ELR (cell line): ENCODE measurements at places on chromosomes 5 and 9.

- peak; percentile 56 for DNase-seq
Measured at GRCh38 chr9:106945727-106946660, 83.0 kb downstream of the ZNF462 start.

DNA sequence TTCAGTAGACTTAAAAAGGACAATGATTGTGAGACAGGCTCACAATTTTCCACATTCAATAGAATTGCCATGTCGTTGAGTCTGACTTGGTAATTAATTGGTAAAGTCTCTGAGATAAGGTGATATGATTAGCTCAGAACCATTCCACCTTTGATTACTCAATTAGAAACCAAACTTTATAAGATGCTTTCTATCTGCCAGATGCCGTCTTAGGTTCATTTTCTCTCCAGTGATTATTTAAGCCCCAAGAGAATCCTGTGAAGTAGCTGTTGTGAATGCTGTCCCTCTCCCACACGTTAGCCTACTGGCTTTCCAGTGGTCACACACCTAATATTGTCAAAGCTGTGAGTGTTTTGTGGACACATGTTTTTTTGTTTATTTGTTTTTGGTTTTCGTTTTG, 528.9 kb upstream of the ZNF462 start:
- no peak for DNase-seq

- no peak for DNase-seq
Measured at GRCh38 chr9:129100383-129101169, 10.0 kb downstream of the CRAT start.

GRCh38 chr5:63860379-63860778, 101.9 kb downstream of the HTR1A start:
- no peak for DNase-seq

- DNase-seq, result no peak
Measured at GRCh38 chr5:124732428-124733328, 13.8 kb downstream of the ZNF608 start.

DNA sequence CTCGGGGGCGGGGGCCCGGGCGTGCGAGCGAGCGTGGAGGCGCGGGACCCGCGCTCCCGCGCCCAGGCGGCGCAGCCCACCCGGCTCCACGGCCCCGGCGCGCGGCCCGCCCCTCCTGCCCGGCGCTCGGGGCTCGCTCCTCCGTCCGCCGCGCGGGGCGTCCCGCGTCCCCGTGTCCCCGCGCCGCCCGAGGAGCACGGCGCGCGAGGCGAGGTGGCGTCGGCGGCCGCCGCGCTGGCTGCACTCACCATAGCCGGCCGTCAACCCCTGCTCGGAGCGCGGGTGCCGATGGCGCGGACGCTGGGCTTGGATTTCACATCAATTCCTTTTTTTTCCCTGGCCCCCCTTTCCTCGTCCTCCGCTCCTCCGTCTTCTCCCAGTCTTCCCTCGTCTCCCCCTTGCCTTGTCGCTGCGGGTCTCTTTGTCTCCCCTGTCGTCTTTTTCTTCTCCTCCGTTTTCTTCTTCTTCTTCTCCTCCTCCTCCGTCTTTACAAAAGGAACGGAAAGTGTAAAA, 494 bp downstream of the PTCH1 start:
- peak; percentile 26 for DNase-seq

GRCh38 chr5:106386287-106386686, 1284.5 kb downstream of the EFNA5 start:
- DNase-seq, result no peak

DNA sequence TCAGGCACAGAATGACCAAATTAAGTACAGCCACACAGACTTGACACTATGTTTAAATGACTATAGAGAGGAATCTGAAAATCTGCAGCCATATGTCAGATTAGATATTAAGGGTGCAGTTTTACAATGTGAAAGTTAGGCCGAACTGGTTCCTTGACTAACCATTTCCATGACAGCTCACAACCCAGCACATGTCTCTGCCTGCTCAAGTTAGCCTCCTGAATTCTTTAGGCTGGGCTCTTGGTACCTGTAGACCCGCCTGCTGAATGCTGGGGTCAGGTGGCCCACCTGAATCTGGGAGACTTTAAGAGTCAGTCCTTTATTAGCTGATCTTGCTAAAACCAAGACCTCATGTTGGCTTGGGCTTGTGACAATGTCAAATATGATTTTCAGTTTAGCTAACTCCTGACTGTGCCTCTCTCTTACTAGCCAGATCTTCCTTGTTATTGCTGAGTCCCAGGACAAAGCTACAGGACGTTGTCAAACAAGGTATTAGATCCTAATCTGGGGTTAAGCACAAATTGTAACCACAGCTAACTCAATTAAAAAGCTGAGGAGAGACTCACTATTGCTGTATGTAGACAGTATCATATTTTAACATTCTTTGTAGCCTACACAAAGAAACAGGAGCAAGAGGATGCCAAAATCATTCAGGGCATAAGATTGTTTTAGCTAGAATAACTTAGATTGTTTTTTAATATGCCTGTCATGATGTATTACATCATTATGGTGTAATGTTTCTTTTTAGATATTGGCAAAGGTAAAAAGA, 490.9 kb downstream of the SEMA5A start:
- no peak for DNase-seq

DNA sequence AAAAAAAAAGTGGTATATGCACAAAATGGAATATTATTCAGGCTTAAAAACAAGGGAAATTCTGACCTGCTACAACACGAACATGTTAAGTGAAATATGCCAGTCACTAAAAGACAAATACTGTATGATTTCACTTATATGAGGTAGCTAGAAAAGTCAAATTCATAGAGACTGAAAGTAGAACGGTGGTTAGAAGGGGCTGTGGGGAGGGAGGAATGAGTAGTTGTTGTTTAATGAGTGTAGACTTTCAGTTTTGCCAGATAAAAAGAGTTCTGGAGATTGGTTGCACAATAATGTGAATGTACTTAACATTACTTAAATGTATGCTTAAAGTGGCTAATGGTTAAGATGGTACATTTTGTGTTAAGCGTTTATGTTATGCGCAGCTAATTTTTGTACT, 79.5 kb upstream of the IL12B start:
- no peak for DNase-seq

- DNase-seq, result peak; percentile 56
Measured at GRCh38 chr5:141914199-141914743, 9.4 kb upstream of the DELE1 start.

GRCh38 chr5:86452251-86452650, 165.5 kb upstream of the COX7C start:
- DNase-seq, result no peak

DNA sequence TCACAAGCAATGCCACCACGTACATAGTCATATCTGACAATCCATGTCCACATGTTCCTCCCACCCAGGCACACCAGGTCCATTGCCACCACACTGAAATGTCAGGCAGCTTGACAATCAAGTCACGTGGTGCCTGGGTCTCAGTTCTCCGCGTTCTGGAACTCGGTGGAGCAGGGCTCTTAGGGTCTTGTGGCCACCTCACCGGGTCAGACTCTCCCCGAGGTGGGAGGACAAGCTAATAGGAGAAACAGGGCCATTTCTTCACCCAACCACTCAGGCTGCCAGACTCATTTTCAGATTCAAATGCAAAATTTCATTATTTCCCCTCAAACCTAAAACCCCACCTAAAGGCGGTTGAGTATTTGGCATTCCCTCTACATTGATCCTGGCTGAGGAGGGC, 200.5 kb upstream of the GAS1 start:
- no peak for DNase-seq
